ENCODE measurements at places on chromosomes 6 and 20.
A peak's percentile ranks its signal among the peaks of the same experiment; 100 is the strongest.

GRCh38 chr6:2854396-2854982, 12.8 kb upstream of the SERPINB1 start:
- peak; percentile 48 for DNase-seq

DNA sequence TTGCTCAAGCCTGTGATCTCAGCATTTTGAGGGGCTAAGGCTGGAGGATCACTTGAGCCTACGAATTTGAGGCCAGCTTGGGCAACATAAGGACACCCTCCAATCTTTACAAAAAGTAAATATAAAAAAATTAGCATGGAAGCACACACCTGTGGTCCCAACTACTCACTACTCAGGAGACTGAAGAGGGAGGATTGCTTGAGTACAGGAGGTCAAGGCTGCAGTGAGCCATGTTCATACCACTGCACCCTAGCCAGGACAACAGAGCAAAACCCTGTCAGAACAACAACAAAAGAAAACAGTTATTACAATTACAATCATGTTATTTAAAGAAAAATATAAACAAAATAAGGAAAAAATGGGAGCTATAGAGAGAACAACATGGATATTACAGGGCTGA, 82.5 kb upstream of the TNFAIP3 start:
- no peak for DNase-seq

- DNase-seq: no peak
Measured at GRCh38 chr6:102051001-102051400, 657.5 kb downstream of the GRIK2 start.

DNA sequence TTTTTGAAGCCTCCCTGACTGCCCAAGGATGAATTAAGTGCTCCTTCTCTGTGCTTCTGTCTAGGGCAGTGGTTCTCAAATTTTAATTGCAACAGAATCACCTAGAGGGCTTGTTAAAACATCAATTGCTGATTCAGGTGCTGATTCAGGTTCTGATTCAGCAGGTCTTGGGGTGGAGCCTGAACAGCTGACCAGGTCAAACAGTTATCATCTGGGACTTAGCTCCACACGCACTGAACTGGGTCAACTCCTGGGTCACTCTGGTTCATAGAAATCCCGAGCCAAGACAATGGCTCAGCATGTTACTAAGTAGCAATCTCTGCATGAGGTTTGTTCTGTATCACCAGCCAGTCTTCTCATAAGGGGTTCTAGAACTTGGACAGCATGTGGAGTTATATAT, 192.3 kb downstream of the GJA1 start:
- no peak for DNase-seq

DNA sequence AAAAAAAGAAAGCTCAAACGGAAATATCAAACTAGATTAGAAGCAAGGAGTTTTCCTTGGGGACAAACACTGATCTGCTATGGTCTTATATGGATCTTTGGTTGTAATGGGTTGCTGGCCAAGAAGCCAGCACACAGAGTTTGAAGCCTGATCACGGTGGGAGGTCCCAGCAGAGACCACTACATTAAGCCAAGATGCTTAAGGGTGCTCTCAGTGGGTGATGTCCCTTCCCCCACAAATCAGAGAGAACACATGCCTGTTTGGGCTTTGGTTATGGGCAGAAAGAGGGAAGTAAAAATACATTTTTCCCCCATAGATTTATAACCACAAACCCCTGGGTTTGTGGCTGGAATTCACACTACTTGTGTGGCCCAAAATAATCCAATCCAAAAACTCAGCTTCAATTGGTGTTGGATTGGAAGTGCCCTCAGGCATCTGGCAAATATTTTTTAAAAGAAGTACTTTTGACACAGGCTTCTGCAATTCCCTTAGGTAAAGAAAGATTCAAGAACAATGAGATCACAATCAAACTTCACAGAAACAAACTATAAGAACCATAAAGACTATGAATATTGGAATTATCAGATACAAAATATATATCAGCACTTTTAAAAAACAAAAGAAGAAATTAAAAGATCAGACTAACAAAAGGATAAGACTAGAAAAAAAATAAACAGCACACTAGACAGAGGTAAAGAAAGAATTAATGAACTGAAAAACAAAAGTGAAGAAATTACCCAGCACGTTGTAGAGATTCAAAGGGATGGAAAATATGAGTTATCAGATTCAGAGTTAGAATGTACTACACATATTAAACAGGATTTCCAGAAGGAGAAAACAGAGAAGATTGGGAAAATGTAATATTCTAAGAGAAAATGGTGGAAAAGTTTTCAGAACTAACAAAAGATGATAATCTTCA, 44.7 kb downstream of the ESF1 start:
- DNase-seq: no peak

DNA sequence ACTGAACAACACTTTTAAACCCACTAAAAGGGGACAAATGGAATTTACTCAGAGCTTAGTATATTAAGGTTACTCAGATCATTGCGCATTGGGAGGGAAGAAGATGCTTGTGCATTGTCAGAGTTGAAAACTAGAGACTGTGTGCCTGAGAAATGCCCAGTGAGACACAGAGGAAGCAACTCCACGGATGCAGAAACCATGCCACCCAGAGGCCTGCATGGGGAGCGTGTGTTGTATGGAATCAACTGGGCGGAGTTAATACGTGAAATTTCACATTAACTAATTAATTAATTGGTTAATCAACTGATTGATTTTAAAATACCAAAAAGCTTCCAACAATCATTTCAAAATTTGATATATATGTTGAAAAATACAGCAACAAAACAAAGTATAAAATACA, 391.6 kb downstream of the PLCB1 start:
- no peak for DNase-seq

DNA sequence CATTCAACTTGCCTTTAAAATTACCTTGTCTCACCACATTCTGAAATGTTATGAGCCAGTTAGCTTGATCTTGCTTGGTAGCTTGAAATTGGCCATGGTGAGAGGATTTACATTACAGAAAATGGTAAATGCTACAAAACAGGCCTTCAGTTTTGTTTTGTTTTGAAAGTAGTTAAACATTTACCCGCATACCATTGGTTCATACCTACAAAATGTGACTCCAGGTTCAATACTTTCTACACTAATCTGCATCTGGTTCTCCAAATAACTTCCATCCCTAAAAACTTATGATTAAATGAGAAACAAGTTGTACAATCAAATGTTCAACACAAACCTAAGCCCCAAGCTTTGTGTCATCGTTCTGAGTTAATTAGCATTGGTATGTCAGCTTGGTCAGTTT, 30.5 kb upstream of the MYBL2 start:
- no peak for DNase-seq

DNA sequence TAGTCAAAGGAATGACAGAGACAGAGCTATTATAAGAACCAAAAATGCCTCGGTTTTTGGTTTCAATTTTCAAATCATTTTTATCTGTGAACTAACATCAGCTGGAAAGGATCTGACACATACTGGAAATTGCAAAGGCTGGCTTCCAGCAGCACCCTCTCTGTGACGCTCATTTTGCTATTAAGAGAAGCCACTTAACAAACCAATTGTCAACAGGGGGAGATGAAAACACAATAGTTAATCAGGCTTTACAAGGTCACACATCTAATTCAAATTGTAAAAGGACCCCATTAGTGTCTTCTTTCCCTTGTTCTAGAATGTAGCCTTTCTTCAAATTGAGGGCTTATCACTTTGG, 160.5 kb downstream of the TFAP2B start:
- DNase-seq: no peak

DNA sequence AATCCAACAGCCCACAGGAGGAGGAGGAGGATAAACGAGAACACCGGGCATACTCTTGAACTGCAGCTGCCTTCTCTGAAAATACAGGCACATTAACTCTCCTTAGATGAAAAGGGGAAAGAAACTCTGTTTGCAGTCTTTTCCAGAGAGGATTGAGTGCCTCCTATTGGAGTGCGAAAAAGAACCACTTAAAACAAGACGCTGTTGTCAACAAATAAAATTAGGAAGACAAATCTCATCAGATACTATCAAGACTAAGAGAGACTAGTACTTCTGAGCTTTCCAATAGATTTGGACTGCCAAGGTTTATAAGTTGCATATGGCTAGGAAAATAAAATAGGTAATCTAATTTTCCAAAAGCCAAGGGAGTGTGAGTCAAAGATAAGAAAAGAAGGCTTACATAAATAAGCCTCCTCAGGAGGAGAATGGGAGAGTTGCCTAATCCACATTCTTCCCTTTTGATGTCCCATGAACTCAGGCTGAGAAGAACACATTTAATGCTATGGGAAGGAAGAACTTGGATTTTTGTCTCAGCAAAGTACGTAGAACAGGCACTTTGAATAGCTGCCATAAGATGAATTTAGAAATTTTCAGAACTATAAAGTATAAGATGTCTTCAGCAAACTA, 154.7 kb downstream of the ARHGAP18 start:
- no peak for DNase-seq

GRCh38 chr6:149899926-149900619, 2.2 kb upstream of the RAET1E start:
- DNase-seq: no peak

GRCh38 chr6:16274483-16274882, 36.1 kb downstream of the GMPR start:
- DNase-seq: no peak

GRCh38 chr6:125994670-125995488, 8.5 kb downstream of the TRMT11 start:
- no peak for DNase-seq

DNA sequence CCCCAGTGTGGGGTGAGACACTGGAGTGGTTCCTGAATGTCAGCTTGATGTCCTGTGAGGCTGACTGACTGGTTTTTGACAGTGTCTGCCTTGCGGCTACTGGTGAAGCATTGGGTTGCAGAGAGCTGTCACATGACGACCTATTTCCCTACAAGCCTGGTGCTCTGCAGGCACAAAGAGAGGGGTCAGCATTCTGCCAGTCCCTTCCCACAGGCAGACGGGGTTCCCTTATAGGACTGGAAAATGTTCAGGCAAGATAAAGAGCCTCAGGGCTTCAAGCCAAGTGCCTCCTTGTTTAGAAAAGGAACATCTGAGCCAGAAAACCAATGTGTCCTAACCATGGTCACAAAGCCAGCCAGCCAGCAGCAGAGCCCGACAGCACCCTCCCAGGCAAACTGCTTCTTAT, 11.0 kb downstream of the LY86 start:
- no peak for DNase-seq

- DNase-seq: peak; percentile 71
Measured at GRCh38 chr6:5905431-5906339, 101.0 kb downstream of the NRN1 start.

DNA sequence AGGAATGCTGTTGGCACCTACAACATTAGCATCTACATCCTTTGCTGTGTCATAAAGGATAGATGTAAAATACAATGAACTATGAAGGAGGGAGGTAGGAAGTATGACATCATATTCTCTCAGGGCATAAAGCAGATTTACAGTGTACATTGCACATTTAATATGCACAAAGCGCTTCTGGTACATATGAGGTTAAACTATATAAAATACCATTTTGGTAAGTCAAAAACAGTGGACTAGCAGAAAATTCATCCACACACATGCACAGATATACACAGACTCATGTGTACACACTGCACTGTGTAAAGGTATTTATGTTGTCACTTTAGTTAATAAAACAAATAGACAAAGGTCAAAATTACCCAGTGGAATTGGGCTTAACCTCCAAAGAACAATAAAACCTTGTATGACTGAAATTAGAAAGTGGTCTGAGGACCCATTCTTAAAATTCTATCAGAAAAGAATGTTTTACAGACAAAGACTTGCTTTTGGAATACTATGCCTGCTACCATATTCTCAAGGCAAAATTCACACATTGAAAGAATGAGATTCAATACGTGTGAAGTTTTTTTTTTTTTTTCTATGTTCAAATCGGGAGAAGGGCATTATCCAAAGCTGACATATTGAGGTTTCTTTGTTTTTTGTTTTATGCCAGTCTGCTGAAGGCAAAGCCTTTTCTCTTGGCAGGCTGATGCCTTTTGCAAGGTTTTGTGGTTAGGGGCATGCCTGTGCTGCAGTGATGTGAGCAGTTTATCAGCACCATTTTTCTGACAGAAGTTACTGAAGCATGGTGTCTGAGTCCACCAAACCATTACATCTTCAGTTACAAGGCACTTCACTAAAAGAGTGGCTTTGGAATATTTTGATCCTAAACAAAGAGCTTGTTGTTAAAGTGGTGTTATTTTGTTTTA, 199.0 kb downstream of the PLCB1 start:
- peak; percentile 27 for DNase-seq

- DNase-seq: no peak
Measured at GRCh38 chr6:73523434-73524123, 2.7 kb upstream of the EEF1A1 start.

GRCh38 chr20:58875111-58875510, 22.6 kb downstream of the GNAS start:
- DNase-seq: no peak

GRCh38 chr6:27419363-27419762, 30.8 kb downstream of the ZNF391 start:
- DNase-seq: no peak

GRCh38 chr6:86744048-86744447, 193.3 kb upstream of the HTR1E start:
- no peak for DNase-seq

DNA sequence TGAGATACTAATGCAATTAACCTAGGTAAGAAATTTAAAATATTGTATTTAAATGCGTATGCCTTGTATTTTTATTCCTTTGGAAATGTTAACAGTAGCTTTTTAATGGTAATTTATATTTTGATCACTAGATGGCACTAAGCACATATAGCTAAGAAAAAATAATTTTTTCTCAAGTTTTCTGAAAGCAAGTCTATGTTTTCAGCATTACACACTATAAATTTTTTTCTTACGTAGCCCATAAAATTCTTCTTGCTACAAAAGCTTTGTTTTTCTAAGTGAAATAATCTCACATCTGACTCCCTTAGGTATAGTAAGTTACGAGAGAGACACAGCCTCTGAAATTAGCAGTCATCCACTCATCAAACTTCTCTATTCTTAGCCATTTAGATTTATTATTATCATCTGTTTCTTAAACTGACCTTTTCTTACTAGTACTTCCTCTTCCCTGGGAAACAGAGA, 35.7 kb downstream of the TSPYL4 start:
- no peak for DNase-seq

DNA sequence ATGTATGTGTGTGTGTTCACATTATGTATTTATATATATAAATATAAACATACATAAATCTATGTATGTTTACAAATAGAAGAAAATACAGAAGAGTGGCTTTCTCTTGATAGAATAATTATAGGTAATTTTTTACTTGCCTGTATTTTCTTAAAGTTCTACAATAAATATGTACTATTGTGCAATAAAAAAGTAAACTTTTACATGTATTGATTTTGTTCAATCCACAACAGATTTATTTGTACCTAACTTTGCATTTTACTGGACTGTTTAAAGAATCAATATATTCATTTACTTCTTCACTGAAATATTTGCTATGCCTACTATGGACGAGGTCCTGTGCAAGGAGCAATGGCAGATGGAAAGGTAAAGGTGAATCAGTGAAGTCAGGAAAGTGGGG, 14.0 kb upstream of the TAB2 start:
- DNase-seq: no peak

- no peak for DNase-seq
Measured at GRCh38 chr6:37987559-37987958, 168.0 kb downstream of the ZFAND3 start.

- DNase-seq: no peak
Measured at GRCh38 chr6:96777113-96777512, 60.2 kb downstream of the GPR63 start.

- peak; percentile 69 for DNase-seq
Measured at GRCh38 chr6:340991-341827, 48.9 kb downstream of the DUSP22 start.

GRCh38 chr6:156974830-156975261, 197.7 kb downstream of the ARID1B start:
- DNase-seq: no peak

- DNase-seq: no peak
Measured at GRCh38 chr20:15297059-15297875, 959.9 kb upstream of the FLRT3 start.
